ENCODE measurements at places on chromosomes 1 and 21. TPM values are rescaled to one million over a fixed set of nuclear protein-coding genes. Genes with fewer than 3 reads are reported as not detected.

- H3K4me1 ChIP-seq = no peaks in the 10 kb centered on the region
- no peak overlapping the region for H3K27ac ChIP-seq
- DNase-seq = no peak
- H3K27me3 ChIP-seq = no peaks in the 10 kb centered on the region
- no peak overlapping the region for H3K4me3 ChIP-seq
Measured at GRCh38 chr1:54167422-54168139, 14.8 kb upstream of the CDCP2 start.

DNA sequence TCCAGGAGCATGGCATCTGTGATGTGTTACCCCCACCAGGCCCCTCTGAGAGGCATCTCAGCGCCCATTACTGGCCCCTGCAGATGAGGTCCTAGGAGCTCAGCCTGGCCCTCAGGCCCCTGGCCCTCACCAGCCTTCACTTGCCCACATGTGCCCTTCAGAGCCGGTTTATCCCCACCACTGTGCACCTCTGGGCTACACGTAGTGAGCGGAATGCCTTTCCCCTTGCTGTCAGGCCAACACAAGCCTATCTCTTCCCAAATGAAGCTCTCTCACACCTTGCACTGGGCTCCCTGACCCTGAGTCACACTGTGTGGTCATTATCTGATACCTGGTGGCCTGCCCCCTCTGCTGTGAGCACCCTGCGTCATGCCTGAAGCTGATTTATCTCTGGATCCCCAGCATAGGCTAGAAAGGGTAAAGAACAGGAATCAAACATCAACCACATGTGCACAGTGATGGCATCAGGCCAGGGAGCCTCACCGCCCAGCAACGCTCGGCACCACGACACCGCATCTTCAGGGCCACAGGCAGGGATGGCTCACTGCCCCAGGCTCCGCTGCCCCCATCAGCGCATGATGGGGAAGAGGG is 49.1 kb downstream of the GLIS1 start:
- no peak overlapping the region for H3K27ac ChIP-seq
- peaks cover 57% of the 10 kb centered on the region for H3K27me3 ChIP-seq
- no peak overlapping the region for H3K4me3 ChIP-seq
- H3K36me3 ChIP-seq = no peaks in the 10 kb centered on the region

- no peak overlapping the region for H3K4me3 ChIP-seq
- no peak for DNase-seq
- H3K27ac ChIP-seq = no peak overlapping the region
- no peaks in the 10 kb centered on the region for H3K36me3 ChIP-seq
Measured at GRCh38 chr21:35448876-35449599, 399.9 kb upstream of the RUNX1 start.

GRCh38 chr21:26659182-26659581 is 86.1 kb upstream of the CYYR1 start:
- H3K4me3 ChIP-seq = no peak overlapping the region
- H3K27me3 ChIP-seq = no peaks in the 10 kb centered on the region
- H3K36me3 ChIP-seq = no peaks in the 10 kb centered on the region
- no peak overlapping the region for H3K27ac ChIP-seq

DNA sequence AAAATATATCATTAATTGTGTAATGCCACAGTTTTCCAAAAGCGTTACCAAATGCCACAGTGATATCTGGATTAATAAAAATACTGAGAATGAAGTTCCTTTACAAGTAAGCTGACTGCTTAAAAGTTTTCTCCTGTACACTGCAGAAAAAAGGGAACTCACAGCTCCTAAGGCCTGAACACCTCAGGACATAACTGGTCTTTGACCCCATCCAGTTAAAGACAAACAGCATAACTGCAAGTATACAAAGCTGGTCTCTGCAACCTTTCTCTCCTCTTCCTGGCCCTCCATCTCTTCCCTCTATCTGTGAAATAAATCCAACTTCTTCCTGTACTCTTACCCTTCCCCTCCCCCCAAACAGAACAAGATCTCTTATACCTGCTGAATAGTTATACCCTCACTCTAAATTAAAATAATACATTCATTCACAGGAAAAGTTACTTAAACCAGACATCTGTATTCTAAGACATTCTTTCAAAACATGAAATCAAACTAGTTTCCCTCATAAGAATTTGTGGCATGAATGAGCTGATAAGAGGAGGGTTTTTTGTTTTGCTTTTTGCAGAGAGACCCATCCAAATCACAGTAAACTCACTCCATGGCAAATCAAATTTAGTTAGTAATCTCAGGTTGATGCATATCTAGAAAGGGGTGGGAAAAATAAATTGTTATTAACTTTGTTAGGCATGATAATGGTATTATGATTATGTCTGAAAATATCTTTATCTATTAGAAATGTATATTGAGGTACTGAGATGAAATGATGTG is 2.9 kb downstream of the DIPK1A start:
- no peak overlapping the region for H3K4me3 ChIP-seq
- no peak for DNase-seq
- peaks cover 51% of the 10 kb centered on the region for H3K4me1 ChIP-seq
- no peaks in the 10 kb centered on the region for H3K27me3 ChIP-seq

GRCh38 chr1:171457412-171457811 is 27.9 kb upstream of the PRRC2C start:
- no peak for DNase-seq
- H3K4me1 ChIP-seq = no peaks in the 10 kb centered on the region
- no peak overlapping the region for H3K27ac ChIP-seq
- H3K4me3 ChIP-seq = no peak overlapping the region
- H3K27me3 ChIP-seq = no peaks in the 10 kb centered on the region
- H3K36me3 ChIP-seq = no peaks in the 10 kb centered on the region

DNA sequence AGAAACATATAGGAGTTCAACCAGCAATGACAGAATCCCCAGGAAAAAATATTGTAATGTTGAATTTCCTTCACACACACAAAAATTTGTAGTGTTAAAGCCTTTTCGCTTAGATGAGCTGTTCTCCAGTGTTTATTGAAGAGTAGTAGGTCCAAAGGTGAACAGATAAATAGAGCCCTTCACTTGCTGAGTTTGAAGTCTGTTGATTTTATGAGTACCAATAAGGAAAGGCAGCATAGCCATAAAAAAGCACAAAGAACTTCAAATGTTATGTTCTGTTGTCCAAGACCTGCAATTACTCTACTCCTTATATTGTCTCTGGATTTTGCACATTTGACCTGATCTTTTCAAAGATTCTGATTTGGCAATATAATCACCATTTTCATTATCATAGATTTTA is 362.7 kb upstream of the B3GALT2 start:
- no peak overlapping the region for H3K27ac ChIP-seq
- no peak for DNase-seq
- no peak overlapping the region for H3K4me3 ChIP-seq
- no peaks in the 10 kb centered on the region for H3K4me1 ChIP-seq
- no peaks in the 10 kb centered on the region for H3K36me3 ChIP-seq

DNA sequence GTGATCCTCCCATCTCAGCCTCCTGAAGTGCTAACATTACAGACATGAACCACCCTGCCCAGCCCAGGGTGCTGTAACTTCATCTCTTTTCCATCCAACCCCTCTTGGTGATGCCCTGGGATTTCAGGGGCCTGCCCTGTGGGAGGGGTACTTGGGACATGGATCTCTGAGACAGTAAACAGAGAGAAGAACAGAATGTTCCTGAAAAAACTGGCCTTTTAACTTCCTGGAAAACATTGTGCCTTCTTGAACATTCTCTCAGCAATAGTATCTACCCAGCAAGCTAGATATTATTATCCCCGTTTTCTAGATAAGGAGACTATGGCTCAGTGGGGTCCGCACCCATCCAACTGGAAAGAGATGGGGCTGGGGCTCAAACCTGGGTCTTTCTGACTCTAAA is 57.0 kb downstream of the VWA5B1 start:
- H3K4me3 ChIP-seq = no peak overlapping the region
- H3K4me1 ChIP-seq = peaks cover 5% of the 10 kb centered on the region

- DNase-seq = no peak
- H3K4me3 ChIP-seq = no peak overlapping the region
- no peaks in the 10 kb centered on the region for H3K36me3 ChIP-seq
- H3K27me3 ChIP-seq = no peaks in the 10 kb centered on the region
- H3K4me1 ChIP-seq = no peaks in the 10 kb centered on the region
- no peak overlapping the region for H3K27ac ChIP-seq
Measured at GRCh38 chr1:198530953-198531352, 9.5 kb downstream of the ATP6V1G3 start.

GRCh38 chr1:168917309-168917708 is 188.3 kb upstream of the DPT start:
- H3K4me3 ChIP-seq = no peak overlapping the region
- H3K36me3 ChIP-seq = no peaks in the 10 kb centered on the region
- H3K27me3 ChIP-seq = no peaks in the 10 kb centered on the region

The WDR64 gene
- total RNA-seq = not detected

The FMO3 gene
- not detected for total RNA-seq

The MRPL55 gene
- total RNA-seq = 90.6 TPM
